Motor neuron (in vitro differentiated cells): ENCODE measurements at places on chromosomes 16 and 17. TPM values are rescaled to one million over a fixed set of nuclear protein-coding genes. Genes with fewer than 3 reads are reported as not detected.

The ALOX12B gene
- 0.10 TPM in 1 of 2 replicates, not detected in the other for total RNA-seq

The DLG4 gene
- 4.5 and 5.6 TPM in 2 replicates for total RNA-seq

The RNF222 gene
- total RNA-seq: 0.14 and 0.31 TPM in 2 replicates

The SDR42E1 gene
- 0.04 and 0.09 TPM in 2 replicates for total RNA-seq
